Bronchial smooth muscle cell (primary cell): ENCODE measurements at places on chromosomes 13 and 19. TPM values are rescaled to one million over a fixed set of nuclear protein-coding genes. Genes with fewer than 3 reads are reported as not detected.

Gene IGSF23
- total RNA-seq, result not detected in 2 replicates

Gene OR7A5
- not detected in 2 replicates for total RNA-seq

Gene ELANE
- 0.16 and 0.69 TPM in 2 replicates for total RNA-seq

Gene POGLUT2
- 8.6 and 10.4 TPM in 2 replicates for total RNA-seq

Gene TNNT1
- 29.6 and 33.3 TPM in 2 replicates for total RNA-seq

Gene CSNK1A1L
- total RNA-seq, result not detected in 2 replicates

Gene CFAP97D2
- not detected in 2 replicates for total RNA-seq

Gene TYROBP
- total RNA-seq, result not detected in 2 replicates

Gene SGCG
- 1.3 and 4.6 TPM in 2 replicates for total RNA-seq

Gene SPINT2
- 1.4 and 2.1 TPM in 2 replicates for total RNA-seq

Gene SIGLECL1
- total RNA-seq, result not detected in 2 replicates

Gene OLFM2
- 2.8 and 3.2 TPM in 2 replicates for total RNA-seq

Gene GPR12
- not detected in 2 replicates for total RNA-seq
